ENCODE measurements at places on chromosomes 5 and 9.

GRCh38 chr9:98039607-98040017 is 16.9 kb upstream of the NANS start:
- DNase-seq = no peak

DNA sequence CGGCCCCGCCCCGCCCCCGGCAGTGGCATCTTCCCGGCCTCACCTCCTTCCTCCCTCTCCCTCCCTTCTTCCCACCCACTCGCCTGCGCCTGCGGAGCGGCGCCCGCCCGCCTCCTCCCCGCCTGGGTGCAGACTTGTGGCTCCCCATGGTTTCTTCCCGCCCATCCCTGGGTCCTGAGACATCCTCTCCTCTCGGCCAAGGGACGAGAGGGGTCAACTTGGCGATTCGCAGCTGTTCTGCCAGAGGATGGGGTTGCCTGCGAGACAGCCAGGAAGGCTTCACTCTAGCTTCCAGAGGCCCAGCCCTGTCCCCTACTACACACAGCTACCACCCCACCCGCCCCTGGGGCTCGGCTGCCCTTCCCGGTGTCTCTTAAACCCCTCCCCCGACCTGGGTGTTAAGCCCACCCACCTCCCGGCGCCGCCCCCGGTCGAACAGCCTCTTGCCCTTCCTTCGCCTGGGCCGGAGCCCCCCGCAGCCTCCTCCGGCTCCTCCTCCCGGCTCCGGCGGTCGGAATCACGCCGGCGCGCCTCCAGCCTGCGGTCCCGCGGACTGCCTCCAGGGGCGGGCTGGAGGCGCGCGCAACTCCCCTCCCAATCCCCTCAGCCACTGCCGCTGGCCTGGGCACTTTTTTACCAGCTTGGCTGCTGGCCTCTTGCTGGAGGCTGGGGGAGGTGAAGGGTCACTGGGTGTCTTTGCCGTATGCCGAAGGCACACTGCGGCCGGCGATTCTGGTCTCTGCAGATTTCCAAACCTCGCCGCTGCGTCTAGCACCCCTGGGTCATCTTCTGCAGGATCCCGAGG is 1.9 kb downstream of the JADE2 start:
- peak; percentile 50 for DNase-seq

DNA sequence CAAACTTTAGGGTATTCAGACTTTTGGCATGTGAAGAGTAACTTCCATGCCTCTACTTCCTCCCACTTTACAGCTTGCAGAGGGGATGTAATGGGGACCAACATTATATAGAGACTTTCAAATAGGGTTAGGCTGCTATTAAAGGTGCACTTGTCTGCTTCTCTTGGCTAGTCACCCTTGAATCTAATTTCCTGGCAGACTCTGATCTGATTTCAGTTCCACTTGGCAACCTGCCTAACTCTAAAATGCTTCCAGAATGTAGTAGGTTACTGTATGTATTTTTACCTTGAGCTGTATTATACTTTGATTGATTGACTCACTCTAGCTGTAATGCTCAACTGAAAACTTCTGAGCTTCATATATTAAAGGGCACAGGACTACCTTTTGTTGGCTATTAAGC is 693.4 kb downstream of the KCTD16 start:
- no peak for DNase-seq

DNA sequence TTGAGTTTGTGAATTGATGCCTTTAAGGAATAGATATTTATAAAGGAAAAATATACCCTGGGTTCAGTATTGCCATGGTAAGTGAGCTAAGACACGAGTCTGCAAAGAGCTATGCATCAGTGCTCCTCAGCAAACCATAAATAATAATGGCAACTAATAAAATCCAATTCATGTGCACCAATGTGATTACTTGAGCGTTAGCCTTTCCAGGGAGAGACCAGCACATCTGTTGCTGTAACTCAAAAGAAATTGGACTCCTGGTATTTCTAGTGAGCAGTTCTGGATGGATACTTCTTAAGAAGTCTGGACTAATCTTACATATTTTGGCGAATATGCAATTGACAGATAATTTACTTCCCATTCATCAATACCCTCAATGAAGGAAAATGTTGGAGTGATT is 373.3 kb downstream of the ARHGEF28 start:
- DNase-seq = no peak

DNA sequence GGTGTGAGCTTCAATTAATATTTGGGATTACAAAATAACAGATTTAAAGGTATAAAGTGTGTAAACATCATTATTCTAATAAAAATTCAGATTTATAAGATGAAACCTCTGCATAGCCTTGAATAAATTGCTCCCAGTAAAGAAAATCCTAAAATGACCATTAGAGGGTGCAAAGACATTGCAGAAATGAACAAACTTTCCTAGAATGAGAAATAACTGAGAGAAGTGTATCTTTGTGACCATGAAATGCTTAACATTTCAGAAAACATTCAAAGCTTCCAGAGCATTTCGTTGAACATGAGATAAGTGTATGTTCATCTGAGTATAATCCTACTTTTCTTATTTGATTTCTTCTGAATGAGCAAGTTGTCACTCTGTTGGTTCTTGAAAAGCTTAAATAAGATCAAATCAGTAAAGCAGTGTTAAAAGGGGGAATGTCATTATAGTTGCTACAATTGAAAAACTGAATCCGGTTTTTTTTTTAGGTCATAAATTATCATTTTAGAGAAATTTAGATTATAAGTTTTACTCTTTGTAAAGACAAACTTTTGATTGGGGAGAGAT is 24.7 kb upstream of the NUDT12 start:
- no peak for DNase-seq

GRCh38 chr9:2359891-2360471 is 261.6 kb upstream of the VLDLR start:
- no peak for DNase-seq

DNA sequence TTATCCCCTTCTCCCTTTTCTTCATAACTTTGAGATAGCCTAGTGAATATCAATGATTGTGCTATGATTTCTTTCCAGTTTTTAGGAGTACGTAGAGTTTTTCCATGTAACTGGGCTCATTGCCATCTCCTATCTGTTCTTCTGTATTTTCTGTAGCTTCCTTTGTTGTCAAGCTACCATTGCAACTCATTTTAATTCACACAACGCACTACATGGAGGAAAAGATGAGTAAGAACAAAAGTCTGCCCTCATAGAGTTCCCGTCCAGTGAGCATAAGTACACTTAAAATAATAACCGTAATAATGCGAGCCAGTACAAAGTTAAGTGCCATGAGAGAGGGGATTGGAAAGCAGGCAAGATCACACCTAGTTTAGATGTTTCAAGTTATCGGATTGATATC is 177.7 kb downstream of the PAM start:
- DNase-seq = no peak

- no peak for DNase-seq
These were observed 135.1 kb upstream of the EFNA5 start for GRCh38 chr5:107805824-107806223.

DNA sequence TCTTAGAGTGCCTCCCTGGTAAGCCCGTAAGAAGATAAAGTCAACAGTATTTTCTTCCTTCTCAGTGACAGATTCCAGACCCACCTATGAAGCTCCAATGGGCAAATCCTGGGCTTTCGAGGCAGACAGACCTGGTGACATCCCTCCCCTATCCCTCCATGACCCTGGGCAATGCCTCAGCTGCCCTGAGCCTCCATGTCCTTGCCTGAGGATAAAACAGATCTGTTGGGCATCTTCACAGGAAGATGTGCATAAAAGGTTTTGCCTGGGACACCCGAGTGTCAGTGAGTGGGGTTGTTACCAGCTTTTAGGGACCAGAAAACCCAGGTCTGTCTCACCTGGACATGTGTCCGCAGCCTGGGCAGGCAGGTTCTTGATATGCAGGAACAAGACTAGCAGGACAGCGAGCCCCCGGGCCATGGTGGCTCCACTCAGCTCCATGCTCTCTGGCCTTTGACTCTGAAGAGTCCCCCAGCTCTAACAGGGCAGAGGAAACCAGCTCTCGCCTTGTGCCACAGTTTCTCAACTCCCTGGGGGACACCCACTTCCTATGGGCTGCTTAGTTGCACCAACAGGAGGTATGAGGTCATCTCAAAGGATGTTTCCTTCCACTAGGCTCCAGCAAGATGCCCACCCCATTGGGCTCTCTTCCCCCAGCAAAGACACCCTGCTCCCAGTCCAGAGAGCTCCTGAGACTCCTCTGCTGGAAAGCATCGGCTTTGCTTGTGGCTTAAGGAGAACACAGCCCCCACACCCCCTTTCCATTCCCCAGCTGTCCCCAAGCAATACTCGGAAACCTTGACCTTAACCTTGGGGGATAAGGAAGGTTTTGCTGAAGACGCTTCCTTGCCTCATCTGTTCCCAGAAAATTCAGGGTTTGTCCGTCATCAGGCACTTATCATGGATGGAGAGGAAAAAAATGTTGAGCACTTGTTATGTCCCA is at the start of gene FCN1:
Gene FCN1, minus strand, starts transcription at position 482 of the 943 bp plus-strand sequence. Its CDS starts 41 bp downstream, at position 441.
- no peak for DNase-seq

Measured in effector memory CD4-positive, alpha-beta T cell (primary cell).